CD4-positive, alpha-beta T cell treated with Interferon alpha-2 for 1 hour (primary cell): ENCODE measurements at places on chromosomes 12 and 14.

DNA sequence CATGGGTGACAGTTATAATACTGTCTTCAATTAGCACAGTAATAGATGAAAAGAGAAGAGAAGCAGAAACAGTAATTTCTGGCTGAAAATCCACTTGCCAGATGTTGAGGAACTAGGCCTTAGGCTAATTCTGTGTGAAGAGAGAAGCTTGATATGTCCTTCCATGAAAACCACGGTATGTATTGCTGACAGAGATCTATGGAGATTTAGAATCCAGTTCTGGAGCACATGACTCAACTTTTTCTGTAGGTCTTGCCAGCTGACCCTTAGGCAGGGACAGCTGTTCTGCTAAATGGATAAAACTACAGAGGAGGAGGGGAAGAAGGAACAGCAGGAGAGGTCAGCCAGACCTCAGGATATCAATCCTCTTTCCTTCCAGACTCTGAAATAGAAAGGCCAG is 211.5 kb downstream of the PRKD1 start:
- DNase-seq: no peak

GRCh38 chr12:58502841-58503240 is 417.5 kb downstream of the LRIG3 start:
- no peak for DNase-seq

GRCh38 chr14:89455412-89455811 is 38.4 kb upstream of the FOXN3 start:
- DNase-seq: no peak

GRCh38 chr12:127290251-127290650 is 976.7 kb upstream of the TMEM132C start:
- DNase-seq: no peak

DNA sequence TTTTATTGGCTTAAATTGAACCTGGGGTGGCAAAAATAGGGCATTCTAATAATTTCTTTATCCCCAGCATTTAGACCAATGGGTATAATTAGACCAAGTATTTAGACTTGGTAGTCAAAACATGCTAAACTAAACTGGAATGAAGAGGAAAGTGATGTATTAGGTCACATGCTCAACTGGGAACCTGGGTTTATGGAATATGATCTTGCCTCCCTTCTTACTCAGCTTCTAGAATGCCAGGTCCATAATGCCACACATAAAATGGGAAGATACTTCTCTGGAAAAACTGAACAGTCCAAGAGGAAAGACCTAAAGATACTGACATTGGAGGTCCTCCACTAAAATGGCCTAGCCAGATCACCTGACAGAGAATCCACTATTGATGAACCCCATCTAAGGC is 6.2 kb upstream of the BIN2 start:
- no peak for DNase-seq

DNA sequence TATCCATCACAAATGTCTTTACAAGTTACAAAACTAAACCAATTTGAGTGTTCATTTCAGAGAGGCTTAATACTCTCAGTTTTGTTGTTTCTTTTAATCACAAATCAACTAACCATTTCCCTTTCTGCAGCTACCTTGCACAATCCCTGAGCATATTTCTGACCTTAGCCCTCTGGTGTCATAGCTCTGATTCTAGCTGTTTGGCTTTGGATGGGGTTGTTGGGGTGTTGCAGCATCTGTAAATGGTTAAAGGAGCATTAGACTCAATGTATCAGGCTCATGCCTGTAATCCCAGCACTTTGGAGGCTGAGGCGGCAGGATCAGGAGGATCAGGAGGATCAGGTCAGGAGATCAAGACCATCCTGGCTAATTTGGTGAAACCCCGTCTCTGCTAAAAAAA is 461.4 kb downstream of the NRXN3 start:
- DNase-seq: no peak

DNA sequence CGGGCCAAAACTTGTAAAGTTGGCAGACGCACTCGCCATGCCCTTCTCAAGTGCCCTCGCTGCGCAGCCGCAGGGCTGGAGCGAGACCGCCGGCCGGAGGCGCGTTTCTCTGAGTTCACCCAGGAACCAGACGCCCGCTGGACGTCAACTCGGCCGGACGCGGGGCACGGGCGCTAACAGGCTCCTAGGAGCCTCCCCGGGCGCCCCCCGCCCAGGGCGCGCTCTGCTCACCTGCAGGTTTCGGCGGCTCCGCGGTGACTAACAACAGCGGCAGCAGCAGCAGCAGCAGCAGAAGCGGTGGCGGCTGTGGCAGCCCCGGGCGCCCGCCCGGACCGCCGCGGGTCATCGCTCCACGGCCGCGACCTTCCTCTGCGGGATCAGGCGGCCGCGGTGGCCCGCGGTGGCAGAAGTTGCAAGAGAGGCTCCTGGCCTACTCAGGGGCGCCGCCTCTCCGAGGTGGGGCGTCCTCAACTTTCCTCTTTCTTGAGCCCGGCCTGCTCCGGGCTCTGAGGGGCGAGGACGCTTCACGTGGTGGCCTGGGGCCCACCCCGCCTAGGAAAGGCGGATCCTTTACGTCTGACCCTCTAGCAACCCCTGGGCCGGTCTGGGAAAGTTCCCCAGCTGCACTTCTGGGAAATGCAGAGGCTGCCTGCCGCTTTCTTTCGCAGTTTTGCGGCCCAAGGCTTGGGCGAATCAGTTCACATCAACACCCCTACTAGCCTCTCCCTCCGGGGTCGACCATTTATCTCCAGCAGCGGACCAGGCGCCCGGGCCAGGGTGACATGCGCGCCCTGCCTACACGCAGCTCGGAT is at the start of gene PLBD1:
Gene PLBD1, minus strand, starts transcription at position 533 of the 812 bp plus-strand sequence. Its CDS starts 187 bp downstream, at position 346.
- peak; percentile 7 for DNase-seq

DNA sequence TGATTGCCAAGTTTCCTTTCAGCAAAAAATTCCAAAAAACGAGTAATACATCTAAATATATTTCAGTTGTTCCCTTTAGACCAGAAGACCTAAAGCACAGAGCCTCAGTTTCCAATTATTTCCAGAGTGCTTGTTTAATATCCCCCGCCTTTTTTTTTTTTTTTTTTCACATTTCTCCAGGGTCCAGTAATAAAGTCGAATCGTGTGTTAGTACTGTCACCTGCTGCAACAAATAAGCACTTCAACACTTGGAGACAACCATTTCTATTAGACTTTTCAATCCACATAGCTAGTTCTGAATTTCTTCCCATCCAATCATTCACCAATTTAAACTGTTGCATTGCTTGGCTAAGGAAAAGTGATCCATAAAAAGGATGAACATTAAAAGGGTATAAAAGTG is 13.6 kb downstream of the PDE6H start:
- no peak for DNase-seq

DNA sequence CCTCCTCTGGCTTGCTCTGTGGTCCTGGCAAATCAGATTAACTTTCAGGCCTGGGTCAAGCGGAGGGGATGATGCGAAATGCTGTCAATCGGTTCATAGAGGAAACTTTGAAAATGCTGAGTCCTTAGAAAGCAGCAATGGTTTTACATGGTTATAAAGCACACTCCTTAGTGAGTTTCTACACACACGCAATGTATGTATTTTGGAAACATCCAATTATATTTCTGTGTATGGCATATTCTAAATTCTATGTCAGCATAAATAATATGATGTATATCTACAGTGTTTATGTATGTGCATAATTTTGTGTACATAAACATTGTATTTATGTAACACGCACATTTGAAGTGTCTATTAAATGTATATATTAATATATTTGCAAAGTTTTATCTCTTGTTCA is 118.0 kb upstream of the ARID2 start:
- no peak for DNase-seq

DNA sequence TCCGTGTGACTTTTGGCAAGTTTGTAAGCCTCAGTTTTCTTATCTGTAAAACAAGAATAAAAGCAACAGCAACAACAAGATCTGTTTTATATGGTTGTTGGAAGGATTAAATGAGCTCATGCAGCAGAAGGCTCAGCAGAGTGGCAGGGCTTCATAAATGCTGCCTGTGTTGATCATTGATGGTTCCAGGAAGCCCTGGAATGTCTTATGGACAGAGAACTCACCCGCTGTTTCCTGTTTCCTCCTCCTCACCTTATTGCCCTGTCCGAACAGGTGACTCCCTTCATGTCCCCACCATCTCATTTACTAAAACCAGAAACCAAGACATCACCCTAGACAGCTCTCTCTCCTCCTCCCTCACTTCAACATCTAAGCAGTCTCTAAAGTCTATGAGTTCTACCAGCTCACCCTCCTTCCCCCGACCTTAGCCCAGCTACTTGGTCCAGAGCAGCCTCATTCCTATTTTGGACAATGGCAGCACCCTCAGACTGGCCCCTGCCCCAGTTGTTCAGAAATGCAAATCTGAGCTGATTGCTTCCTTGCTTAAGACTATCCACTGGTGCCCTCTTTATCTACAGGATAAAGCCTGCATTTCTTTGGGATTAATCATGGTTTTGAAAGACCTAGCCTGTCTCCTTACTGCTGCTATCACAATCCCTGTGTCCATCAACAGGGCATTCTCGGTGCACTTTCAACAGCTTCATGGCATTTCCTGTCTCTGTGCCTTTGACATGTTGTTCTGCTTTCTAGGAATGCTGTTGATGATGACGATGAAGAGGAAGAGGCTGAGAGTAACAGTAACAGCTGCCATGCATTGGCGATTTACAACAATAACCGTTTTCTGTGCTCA is 21.4 kb upstream of the GSG1 start:
- DNase-seq: no peak

DNA sequence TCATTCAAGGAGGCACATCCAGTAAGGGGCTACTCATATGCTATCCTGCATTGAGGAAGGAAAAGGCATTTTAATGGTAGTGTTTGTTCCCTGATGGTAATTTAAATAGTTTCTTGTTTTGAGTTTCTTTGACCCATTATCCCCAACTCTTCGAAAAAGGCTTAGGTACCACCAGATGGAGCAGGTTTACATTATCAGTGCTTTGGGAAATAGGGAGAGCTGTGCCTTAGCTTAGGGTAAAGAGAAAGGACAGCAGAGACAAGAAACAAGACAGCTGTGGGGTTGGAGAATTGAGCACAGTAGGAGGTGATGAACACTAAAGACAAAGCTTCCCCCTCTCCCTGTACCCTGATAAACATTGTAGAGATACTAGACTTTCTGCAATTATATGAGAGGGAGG is 29.1 kb upstream of the HELB start:
- DNase-seq: no peak

DNA sequence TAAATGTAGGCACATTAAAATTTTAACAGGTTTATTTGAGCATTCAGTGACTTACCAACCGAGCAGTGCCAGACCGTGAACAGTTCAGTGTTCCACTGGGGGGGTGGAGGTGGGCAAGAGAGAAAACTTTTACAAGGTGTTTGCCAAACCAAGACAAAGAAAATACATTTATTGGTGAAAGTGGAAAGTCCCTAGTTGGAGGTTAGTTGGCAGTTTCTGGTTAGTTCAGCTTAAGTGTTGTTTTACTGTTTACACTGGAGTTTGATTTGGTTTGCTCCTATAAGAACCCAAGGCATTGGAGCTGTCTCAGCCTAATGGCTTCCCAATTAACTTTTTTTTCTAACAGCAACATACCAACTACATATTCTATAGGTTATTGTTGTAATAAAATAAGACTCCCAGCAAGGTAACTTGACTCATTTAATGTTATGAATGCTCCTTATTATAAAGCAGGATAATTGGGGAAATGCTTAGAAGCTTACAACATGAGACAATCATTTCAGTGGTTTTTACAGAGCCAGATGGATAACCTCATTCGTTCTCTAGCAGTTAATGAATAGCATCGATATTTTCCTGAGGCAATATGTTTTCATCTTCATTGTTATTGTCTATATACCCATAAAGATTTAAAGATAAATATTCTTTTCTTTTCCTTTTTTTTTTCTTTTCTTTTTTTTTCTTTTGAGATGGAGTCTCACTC is 115.8 kb downstream of the ETNK1 start:
- DNase-seq: no peak

- DNase-seq: no peak
Measured at GRCh38 chr12:120377611-120378010, 8.6 kb upstream of the MSI1 start.

GRCh38 chr12:121365416-121366062 is 13.3 kb upstream of the ANAPC5 start:
- no peak for DNase-seq

GRCh38 chr12:26282339-26282940 is 87.1 kb downstream of the SSPN start:
- DNase-seq: no peak

- peak; percentile 90 for DNase-seq
Measured at GRCh38 chr14:105491366-105491973, 424 bp downstream of the TEDC1 start.

GRCh38 chr12:6563448-6564050 is 4.5 kb downstream of the NOP2 start:
- peak; percentile 55 for DNase-seq

DNA sequence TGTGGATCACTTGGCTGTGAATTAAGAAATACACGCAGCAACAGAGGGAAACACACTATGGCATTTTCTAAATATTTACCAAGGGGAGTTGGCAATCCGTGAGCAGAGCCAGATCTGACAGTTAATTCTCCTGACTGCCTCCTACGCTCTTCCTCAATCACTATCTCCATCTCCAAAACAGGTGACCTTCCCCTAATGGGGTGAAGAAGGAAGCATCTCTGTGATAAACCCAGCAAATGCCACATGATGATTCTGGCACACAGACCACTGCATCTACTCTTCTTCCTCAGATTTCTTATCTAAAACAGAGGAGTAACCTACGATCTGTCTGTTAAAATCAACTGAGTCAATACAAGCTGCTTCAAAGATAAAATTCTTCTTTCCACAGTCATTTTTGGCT is 4.4 kb downstream of the SPTB start:
- DNase-seq: no peak

- no peak for DNase-seq
Measured at GRCh38 chr12:128810182-128811127, 13.3 kb downstream of the SLC15A4 start.

DNA sequence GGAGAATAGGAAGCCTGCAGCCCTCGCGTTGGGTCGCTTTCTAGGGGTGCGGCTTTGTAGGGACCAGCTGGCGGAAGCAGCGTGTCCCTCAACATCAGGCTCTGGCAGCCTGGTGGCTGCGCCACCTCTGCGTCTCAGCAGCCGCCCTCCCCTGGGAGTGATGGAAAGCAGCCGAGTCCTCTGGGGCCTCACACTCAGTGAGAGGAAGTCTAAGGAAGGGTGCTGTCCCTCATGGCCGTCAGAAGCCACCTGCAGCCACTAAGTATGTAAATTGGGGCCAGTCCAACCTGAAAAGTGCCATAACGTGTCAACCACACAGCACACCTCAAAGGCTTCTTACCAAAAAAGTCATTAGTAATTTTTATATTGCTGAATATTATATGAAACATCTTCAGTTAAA is 80.3 kb downstream of the WDR20 start:
- DNase-seq: peak; percentile 24

DNA sequence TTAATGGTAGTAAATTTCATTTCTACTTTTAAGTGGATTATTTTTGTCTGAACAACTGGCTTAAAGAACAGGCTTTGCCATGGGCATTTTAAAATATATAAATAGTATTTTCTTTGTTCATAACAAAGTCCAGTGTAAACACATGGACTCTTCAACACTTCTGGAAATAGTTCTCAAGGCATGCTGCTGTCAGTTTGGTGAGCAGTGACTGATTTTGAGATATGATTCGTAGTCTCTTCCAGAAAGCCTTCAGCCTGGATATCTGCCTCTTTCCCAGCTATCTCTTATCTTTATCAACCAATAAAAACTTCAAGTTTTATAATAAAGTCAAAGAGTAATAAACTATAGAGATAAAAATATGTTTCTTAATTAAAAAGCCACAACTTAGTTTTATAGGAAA is 110.7 kb downstream of the NAV3 start:
- DNase-seq: no peak

- DNase-seq: no peak
Measured at GRCh38 chr14:21185491-21185890, 29.6 kb upstream of the OR5AU1 start.
